Fibroblast of skin of scalp (primary cell): ENCODE measurements at places on chromosomes 13 and 19.
A peak's percentile ranks its signal among the peaks of the same experiment; 100 is the strongest.

DNA sequence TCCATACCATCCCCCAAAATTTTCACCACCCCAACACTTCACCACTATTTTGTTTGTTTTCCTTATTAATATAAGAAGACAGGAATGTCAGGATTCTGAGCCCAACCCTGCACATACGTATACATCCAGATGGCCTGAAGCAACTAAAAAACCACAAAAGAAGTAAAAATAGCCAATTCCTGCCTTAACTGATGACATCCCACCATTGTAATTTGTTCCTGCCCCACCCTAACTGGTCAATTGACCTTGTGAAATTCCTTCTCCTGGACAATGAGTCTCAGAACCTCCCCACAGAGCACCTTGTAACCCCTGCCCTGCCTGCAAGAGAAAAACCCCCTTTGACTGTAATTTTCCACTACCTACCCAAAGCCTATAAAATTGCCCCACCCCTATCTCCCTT, 132.5 kb downstream of the ZNF675 start:
- no peak for DNase-seq

GRCh38 chr19:49954092-49954829, 6.7 kb downstream of the SIGLEC11 start:
- DNase-seq = no peak

DNA sequence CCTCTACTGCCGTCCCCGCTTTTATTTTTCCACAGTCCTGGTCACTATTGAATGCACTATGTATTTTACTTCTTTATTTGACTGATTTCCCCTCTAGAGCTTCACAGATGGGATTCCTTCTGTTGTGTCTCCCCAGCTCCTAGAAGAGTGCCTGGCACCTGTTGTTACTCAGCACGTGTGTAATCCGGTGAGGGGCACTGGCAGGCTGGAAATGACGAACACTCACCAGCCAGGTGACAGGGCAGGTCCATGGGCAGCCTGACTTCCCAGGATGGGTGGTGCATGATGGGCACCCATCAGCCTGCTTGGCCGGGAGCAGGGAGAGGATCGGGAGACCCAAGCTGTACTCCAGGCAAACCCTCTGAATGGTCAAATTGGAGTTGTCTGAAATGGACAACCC, 67.2 kb downstream of the CEBPG start:
- no peak for DNase-seq

- no peak for DNase-seq
Observed at GRCh38 chr19:38715555-38715954, 28.7 kb downstream of the CAPN12 start.

- peak; percentile 66 for DNase-seq
Observed at GRCh38 chr13:31035185-31035965, 102.9 kb downstream of the TEX26 start.

GRCh38 chr19:47183601-47184000, 47.4 kb downstream of the BBC3 start:
- no peak for DNase-seq

- peak; percentile 56 for DNase-seq
Observed at GRCh38 chr13:41547251-41548000, 90.1 kb downstream of the RGCC start.
